Amniotic epithelial cell (primary cell): ENCODE measurements at places on chromosomes 7 and 10.

- peak; percentile 92 for DNase-seq
Measured at GRCh38 chr10:35447693-35448407, 111.5 kb downstream of the CCNY start.

DNA sequence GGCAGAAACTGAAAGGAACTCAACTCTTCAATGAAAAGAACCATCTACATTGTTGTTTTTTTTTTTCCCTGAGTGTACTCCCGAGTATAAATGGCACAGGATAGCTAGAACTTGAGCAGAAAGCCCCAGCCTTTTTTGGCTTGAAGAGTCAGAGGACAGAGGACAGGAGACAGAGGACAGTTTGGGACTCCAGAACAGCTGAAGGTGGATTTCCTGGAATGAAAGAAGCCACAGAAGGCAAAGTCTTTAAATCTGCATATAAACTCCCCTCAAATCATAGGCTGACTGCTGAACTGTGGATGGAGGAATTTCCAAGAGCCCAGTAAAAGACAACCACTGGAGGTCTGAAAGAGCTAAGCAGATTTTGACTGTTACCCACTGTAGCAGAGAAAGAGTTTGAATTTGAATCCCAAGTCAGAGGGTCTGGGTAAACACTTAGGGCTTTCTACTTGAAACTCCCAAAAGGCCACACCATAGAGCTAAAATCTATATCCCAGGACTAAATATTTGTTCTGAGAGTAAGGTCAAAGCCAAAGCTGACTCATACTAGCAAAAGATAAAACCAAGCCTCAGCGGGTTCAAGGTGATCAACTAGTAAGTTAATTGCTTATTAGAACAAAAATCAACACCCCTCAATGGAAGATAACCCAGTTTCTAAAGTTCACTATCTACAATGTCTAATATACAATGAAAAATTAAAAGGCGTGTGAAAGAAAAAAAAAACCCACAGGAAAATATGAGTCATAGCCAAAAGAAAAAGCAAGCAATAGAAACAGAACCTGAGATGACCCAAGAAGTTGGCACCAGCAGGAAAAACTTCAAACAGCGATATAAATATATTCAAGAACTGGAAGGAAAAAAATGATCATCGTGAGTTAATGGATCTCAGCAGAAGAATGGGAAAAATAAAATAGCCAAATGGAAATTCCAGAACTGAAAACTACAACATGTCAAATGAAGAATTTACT, 1.8 kb upstream of the OPN1SW start:
- DNase-seq = peak; percentile 29

GRCh38 chr10:13184730-13185514, 23.6 kb downstream of the MCM10 start:
- no peak for DNase-seq

- no peak for DNase-seq
Measured at GRCh38 chr7:64632029-64632428, 33.9 kb upstream of the ZNF107 start.

GRCh38 chr7:44767912-44768627, 19.4 kb downstream of the ZMIZ2 start:
- DNase-seq = no peak

- peak; percentile 42 for DNase-seq
Measured at GRCh38 chr7:157255201-157255606, 81.6 kb upstream of the DNAJB6 start.

DNA sequence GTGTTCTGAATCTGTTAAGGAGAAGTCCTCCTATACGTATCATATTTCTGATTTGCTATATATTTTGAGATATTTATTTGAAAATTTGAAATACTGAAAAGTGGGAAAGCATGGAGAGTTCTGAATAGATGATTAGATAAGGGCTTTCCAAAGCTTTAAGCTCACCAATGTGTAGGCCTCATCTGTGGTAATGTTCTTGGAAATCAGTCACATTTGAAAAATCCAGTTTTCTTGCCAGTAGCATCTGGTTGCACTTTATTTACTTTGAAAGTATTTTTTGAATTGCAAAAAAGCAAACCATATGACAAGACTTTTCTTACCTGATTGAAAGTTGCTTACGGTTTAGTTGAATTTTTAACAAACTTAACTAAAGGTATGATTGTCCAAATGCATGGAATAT, 21.7 kb downstream of the ADD3 start:
- peak; percentile 13 for DNase-seq

DNA sequence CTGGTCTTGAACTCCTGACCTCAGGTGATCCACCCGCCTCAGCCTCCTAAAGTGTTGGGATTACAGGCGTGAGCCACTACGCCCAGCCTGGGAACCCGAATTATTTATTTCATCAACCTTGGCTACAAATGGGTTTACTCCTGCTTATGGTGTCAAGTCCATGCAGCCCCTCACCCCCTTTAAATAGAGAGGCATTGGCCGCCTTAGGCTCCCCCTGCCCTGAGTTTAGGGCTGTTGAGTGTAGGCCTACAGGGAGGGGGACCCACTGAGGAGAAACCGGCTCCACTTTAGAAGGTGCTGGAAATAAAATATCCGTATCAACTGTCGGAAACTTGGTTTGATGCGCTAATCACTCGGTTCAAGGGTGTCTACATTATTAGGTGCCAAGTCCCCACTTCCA, 8.7 kb upstream of the SP8 start:
- no peak for DNase-seq

- DNase-seq = peak; percentile 70
Measured at GRCh38 chr7:80372415-80372814, 139.4 kb downstream of the GNAT3 start.

GRCh38 chr10:132199268-132199853, 12.6 kb downstream of the DPYSL4 start:
- no peak for DNase-seq

GRCh38 chr7:4731803-4732202, 43.6 kb upstream of the AP5Z1 start:
- no peak for DNase-seq

GRCh38 chr10:65367706-65368105, 1558.1 kb upstream of the LRRTM3 start:
- DNase-seq = peak; percentile 7

- no peak for DNase-seq
Measured at GRCh38 chr10:123062726-123063125, 53.9 kb downstream of the ACADSB start.

- no peak for DNase-seq
Measured at GRCh38 chr10:71220689-71221540, 8.5 kb downstream of the UNC5B start.

GRCh38 chr7:137001041-137001440, 132.6 kb downstream of the CHRM2 start:
- DNase-seq = no peak

- no peak for DNase-seq
Measured at GRCh38 chr10:33157103-33157502, 177.4 kb downstream of the NRP1 start.

GRCh38 chr7:117630501-117630900, 150.7 kb downstream of the CFTR start:
- DNase-seq = no peak

DNA sequence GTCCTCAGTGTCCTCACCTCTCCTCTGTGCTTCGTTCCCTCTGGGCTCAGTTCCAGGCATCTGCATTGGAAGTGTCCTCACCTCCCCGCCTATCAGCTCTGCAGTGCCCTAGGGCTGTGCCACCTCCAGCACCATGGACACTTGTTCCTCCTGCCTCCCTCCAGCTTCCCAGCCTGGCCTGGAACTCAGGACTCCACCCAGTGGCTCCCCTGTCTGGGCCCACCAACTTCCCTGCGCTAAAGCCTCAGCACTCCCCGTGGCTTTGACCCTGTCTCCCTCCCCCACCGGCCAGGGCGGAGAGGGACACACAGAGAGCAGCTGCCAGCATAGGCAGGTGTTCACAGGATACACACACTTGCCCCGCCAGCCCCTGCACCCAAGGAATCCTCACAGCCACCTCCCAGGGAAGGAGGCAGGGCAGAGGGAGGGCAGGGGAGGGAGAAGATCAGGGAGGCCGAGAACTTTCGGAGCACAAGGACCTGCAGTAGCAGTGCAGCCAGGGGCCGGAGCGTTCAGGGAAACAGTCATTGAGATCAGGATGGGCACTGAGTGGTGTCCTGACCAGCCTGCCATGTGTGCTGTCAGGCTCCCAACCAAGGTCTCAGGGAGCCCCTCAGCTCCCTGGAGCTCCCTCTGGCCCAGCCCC, 31.3 kb downstream of the ANXA8 start:
- DNase-seq = no peak

GRCh38 chr7:25385506-25386136, 157.3 kb upstream of the NPVF start:
- DNase-seq = no peak

- DNase-seq = no peak
Measured at GRCh38 chr7:74511345-74511744, 57.6 kb downstream of the GTF2IRD1 start.

DNA sequence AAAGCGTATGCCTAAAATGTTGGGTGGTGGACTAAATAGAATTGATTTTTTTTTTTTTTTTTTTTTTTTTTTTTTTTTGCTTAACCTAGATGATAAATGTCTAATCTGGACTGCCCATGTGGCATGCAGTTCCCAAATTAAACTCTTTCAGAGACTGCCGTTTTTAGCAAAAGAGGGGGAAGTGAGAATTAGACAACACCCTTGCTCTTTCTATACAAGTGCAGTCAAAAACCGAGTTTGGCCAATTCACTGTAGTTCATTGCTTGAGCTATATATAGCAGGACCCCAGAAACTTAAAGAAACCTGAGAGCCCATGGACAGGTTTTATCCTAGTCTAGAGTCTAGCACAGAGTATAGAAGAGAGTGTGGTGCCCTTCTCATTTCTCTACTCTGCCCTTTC, 141.9 kb downstream of the GRM3 start:
- DNase-seq = no peak

- DNase-seq = no peak
Measured at GRCh38 chr10:93826355-93826754, 67.4 kb upstream of the SLC35G1 start.

GRCh38 chr10:93415693-93416092, 66.4 kb downstream of the MYOF start:
- no peak for DNase-seq

GRCh38 chr10:88116481-88116880, 253.1 kb downstream of the PTEN start:
- no peak for DNase-seq

DNA sequence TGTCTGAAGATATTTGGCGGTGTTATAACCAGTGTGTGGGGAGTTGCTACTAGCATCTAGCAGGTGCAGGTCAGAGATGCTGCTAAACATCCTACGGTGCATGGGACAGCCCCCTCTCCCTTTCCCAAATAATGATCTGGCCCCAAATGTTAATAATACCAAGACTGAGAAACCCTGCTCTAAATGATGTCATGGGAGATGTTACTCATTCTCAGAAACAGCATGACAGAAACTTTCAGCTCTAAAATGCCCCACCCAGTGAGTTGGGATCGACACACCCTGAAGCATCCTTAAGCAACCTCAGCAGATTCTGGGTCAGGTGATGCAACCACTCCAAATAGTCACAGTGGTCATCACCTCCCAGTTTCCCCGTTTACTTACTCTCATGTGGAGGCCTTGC, 108.8 kb upstream of the MPP7 start:
- DNase-seq = no peak
